ENCODE measurements at places on chromosomes 3 and 15.

DNA sequence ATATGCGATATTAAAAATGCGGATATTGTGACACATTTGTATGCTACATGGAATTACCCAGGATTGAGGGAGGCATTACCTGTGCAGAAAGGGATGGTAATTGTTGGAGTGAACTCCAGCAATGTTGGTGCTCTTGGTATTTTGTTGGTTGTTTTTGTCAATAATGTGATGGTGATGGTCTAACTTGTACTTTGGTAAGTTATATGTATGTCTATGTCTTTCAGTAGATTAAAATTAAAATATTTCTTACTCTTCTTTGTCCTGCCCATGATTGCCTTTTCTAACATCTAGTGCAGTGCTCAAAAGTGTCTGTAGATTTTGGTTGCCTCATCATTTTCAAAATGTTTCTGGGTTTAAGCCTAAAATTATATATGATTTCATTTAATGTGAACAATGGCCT is 192.7 kb downstream of the ROBO2 start:
- no peak for DNase-seq

DNA sequence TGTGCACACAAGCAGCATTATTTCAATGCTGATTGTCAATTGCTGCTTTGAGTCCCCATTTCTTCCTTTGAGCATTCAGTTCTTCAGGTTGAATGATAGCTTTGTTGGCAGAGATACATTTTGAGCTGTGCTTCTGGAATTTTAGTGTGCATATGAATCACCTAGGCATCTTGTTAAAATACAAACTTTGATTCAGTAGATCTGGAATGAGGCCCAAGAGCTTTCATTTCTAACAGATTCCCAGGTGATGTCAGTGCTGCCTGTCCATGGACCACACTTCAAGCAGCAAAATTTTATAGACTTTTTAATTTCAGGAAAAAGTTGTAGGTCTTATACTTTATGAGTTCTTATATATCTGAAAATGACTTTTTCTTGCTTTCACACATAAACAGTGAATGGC is 131.1 kb downstream of the ADAMTSL3 start:
- peak; percentile 93 for DNase-seq

DNA sequence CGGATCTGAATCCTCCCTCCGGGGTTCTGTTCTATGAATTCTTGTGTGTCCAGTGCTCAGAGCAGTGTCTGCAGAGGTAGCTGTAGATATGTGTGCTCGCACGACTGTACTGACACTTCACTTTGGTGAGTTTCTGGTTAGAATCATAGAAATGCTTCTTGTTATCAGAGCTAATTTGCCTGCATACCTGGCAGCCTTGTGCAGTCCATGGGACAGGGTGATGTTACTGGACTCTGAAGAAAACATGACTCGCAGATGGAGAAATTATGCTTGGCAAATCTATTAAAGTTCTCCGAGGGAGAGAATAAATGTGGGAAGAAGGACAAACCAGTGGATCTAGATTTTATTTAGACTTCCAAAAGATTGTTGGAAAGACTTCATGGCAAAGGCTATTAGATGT is 12.2 kb downstream of the CGNL1 start:
- no peak for DNase-seq

DNA sequence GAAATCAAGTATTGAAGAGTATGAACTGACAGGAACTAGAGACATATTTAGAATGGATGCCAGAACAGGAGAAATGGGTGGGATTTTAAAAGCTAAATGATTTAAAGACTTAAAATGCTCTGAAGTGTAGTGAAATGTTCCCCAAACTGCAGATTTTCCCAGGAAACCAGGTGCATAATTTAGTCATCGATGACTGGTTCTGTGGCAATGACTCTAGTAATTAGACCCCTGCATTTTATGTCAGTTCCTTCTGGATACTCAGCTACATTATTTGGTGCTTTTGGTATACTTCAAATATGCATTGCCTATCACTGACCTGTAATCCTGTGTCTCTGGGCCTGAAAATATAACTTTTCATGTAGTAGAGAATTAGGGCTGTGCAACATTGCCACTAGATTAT is 16.8 kb downstream of the AGTR1 start:
- DNase-seq: no peak

DNA sequence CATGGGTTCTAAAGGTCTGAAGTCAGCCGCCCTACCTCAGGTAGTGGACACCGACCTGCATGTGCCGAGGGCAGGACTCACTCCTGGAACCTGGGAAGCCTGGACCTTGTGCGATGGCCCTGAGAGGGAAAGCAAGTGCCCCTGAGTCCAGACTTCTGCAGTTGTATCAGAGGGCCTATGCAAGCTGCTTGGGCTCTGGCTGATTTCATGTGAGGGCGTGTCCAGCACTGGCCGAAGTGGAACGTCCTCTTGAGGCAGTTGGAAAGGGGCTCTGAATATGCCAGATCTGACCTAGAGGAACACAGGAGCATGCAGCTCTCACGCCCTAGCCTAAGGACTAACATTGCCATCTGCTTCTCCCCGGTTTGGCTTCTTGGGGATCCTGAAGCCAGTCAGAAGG is 2.5 kb upstream of the CAMP start:
- DNase-seq: no peak

DNA sequence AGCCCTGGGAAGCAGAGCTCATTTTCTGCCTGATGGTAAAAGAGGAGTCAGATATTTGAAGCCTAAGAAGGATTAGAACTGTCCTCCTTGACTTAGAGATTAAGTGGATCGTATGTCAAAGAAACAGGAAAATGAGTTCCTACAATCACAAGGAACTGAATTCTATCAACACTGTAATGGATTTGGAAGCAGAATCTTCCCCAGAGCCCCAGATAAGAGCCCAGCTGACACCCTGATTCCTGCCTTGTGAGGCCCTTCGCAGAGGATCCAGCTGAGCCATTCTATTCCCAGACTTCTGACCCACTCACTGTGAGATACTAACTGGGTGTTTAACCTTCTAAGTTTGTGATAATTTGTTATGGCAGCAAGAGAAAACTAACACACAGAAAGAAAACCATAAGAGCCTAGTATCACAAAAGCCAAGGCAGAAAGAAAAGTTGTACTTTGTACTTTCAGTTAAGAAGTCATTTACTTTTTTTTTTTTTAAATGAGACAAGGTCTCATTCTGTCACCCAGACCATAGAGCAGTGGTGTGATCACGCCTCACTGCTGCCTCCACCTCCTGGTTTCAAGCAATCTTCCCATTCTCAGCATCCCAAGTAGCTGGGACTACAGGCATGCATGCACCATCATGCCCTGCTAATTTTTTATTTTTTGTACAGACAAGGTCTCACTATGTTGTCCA is 61.1 kb upstream of the ZBTB20 start:
- no peak for DNase-seq

DNA sequence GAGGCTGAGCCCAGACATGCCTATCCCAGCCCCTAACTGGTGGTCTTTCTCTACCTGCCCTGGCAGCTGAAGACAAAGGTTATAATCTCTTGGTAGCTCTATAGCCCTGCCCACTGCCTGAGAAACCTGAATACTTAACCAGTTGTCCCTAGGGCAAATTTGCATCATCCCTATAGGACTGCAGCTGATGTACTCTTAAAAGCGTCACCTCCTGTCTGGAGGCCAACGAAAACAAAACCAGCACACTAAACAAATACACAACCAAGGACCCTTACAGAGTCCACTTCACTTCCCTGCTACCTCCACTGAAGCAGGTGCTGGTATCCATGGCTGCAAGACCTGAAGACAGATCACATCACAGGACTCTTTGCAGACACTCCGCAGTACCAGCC is 98.0 kb downstream of the KCNAB1 start:
- peak; percentile 86 for DNase-seq

- no peak for DNase-seq
These were observed 11.0 kb upstream of the FILIP1L start for GRCh38 chr3:100125161-100125938.

DNA sequence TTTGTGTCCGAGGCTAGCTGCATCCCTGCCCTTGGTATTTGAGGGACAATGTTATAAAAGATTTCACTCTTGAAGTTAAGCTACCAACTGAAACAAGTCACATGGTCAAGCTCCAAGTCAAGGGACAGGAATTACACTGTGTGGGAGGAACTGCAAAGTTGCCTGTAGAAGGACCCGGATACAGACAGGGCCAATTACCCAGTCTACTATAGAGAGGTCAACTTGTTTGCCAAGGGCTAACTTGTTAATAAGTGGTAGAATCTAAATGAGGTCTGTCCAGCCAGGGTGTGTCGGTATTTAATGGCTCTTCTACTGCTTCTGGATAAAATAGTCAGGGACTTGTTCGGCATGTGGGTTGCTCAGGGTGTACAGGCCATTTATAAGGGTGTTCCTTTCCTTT is 55.7 kb downstream of the PTPRG start:
- DNase-seq: no peak

DNA sequence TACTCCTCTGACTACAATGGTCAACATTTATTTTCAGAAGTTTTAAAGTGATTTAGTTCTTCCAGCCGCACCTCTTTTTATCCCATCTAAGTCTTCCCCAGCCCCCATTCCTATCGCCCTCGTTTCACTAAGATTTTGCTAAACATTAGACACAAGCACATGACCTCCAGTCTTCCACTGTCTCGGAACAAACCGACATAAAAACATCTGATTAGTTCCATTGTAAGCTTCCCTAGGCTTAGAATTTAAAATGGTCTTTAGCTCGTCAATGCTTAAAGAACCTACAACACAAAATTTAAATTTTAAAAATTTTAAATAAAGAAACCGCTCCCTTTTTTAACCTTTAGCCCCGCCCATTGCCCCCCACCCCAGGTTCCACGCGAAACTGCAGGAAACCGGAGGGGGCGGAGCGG is 284 bp upstream of the TSC22D2 start:
- peak; percentile 70 for DNase-seq

- no peak for DNase-seq
These were observed 160.1 kb upstream of the PDZRN3 start for GRCh38 chr3:73784686-73785392.

DNA sequence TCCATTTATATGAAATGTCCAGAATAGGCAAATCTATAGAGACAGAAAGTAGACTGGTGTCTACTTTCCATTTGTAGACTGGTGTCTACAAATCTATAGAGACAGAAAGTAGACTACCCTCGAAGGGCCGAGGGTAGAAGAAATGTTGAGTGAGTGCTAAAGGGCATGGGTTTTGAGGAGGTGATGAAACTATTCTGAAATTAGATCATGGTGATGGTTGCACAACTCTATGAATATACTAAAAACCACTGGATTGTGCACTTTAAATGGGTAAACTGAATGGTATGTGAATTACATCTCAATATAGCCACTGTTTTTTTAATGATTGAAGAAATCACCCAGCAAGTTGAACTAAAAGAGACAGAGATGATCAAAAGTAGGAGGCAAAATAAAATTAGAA is 27.9 kb downstream of the TP53BP1 start:
- DNase-seq: peak; percentile 79

DNA sequence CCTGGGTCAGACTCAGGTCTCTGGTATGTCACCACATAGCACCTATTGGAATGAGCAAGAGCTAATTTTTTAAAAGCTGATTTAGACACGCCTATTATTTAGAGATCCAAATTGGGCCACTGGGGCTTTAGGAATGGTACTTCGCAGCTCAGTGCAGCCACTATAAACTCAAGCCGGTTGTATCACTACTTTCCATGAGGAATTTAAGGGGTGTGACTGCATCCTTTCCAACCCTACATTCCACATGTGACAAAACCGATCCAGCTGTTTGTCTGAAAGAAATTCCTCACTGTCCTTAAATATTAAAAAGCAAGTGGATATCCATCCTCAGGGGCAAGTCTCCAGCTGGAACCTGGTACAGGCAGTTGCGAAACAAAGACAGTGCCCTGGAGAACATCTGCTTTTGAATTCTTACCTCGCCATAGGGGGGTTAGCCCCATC is 12.8 kb downstream of the VGLL3 start:
- no peak for DNase-seq

- no peak for DNase-seq
These were observed 78.3 kb upstream of the HES1 start for GRCh38 chr3:194057570-194058188.

DNA sequence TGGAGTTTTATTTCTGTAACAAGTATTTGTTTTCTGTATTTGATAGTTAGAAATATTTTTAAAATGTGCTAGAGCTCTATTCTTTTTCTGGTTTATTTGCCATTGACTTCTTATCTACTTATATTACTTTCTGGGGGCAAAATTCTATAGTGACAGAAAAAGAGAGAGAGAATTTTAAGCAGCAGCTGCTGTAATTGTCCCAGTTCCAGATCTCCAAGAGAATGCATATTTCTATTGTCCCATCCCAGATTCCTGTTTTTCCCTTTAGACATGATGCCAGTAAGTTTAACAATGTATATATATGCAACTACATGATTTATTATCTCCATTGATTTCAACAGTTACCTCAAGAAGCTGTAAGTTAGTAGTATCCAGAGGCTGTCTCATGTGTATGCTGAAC is 541.7 kb upstream of the ZNF385D start:
- DNase-seq: no peak

DNA sequence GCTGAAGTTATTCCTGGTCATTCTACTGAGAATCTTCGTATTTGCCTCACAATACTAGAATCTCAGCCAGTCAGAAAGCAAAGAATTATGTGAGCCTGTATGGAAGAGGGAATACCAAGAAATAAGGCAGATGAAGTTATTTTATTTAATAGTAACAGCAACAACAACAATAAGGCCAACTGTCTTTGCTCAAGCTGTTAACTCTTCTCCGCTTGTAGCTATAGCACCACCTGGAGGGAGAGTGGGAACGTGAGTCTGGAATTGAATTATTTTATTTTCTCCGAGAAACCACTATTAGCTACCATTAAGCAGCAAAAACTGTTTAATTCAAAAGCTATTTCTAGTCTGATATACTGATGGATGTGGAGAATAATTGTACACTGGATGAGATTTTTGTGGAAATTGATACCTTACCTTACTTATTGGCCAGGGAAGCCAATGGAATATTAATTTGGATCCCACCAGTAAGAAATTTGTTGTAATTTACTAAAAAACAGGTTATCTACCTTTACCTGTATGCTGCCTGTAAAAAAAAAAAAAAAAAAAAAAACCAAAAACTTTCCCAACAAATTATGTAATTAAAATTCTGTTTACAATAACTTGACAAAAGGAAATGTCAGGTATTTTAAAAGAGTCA is 50.1 kb downstream of the CALML4 start:
- DNase-seq: peak; percentile 55

GRCh38 chr15:65790694-65791334 is 1.3 kb downstream of the DENND4A start:
- peak; percentile 21 for DNase-seq

GRCh38 chr3:155595371-155595770 is 149.5 kb downstream of the PLCH1 start:
- no peak for DNase-seq

- no peak for DNase-seq
These were observed 124.1 kb downstream of the DGKG start for GRCh38 chr3:186237915-186238314.

DNA sequence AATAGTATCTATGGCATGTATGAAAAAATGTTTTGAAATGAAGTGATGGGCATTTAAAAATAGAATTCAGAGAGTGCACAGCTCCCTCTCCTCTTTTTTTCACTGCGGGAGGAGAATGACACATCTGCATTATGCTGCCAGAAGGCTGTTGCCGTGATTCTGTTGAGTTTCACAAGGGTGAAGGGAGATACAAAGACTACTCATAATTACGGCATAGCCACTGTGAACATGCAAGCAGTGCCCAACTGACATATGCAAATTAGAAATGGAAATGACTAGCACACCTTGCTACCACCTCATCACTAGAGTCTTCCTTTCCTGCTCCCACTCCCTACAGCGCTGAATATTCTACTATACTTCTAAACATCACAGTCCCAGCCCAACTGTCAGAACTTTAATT is 20.1 kb downstream of the IFT57 start:
- no peak for DNase-seq
